NCI-H524 (cell line): ENCODE measurements at places on chromosomes 12 and 14.
A peak's percentile ranks its signal among the peaks of the same experiment; 100 is the strongest.

DNA sequence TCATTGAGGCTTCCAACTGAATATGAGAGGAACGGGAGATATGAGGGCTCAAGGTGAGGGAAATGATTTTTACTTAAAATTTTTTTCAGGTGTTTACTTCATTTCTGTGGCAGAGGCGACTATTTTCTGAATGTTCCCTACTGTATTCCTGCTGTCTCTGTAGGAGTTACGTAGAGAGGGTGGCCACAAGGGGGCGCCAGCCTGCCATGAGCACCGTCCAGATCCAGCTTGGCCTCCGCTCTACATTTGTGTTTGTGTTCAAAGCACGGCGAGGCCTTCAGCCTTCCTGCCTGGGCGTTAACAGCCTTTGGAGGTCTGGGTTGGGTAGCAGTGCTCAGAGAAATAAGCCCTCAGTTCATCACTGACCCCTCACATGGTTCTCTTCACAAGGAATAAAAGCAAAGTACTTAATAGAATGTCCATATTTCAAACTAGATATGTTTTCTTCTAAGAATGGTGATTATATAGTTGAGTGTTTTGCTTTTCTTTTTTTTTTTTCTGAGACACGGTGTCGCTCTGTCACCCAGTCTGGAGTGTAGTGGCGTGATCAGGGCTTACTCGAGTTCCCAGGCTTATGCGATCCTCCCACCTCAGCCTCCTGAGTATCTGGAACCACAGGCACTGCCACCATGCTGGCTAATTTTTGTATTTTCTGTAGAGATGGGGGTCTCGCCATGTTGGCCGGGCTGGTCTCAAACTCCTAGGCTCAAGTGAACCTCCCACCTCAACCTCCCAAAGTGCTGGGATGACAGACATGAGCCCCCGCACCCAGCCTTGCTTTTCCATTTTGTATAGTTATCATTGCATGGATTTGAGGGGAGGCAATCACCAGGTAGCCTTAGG is 22.3 kb downstream of the CKB start:
- DNase-seq, result peak; percentile 85

DNA sequence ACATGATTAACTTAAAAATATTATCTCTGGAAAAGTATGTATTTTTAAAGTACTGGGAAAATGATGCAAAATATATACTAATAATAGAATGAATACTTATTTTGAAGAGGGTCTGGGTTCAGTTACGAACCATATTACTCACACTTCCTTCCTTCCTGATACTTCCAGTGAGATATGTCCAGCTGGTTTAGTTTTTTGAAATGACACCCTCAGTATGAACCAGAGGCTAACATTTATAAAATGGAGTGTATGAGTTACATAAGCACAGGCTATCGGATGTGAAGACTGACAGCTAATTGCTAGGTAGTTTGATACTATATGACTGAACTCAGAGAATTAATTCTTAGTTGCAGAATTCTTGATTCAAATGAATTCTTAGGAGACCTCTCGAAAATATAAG is 122.9 kb downstream of the OTOGL start:
- no peak for DNase-seq

DNA sequence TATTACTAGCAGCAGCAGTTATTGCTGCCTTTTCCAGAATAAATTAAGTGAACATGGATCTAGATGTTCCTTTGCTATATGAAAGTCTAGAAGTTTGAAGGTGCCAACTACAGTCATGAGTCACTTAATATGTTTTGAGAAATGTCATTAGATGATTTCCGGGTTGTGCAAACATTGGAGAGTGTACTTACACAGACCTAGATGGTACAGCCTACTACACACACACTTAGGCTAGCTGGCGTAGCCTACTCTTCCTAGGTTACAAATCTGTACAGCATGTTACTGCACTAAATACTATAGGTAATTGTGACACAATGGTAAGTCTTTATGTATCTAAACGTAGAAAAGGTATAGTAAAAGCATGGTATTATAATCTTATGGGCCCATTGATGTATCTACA is 368.1 kb downstream of the PDZRN4 start:
- no peak for DNase-seq

DNA sequence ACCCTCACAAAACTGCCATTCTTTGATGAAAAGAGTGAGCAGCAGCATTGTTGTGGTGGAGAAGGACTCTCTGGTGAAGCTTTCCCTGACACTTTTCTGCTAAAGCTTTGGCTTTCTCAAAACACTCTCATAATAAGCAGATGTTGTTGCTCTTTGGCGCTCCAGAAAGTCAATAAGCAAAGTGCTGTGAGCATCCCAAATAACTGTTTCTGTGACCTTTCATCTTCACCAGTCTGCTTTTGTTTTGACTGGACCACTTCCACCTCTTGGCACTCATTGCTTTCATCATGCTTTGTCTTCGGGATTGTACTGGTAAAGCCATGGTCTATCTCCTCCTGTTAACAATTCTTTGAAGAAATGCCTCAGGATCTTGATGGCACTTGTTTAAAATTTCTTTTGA is 424.7 kb upstream of the TMPO start:
- no peak for DNase-seq

DNA sequence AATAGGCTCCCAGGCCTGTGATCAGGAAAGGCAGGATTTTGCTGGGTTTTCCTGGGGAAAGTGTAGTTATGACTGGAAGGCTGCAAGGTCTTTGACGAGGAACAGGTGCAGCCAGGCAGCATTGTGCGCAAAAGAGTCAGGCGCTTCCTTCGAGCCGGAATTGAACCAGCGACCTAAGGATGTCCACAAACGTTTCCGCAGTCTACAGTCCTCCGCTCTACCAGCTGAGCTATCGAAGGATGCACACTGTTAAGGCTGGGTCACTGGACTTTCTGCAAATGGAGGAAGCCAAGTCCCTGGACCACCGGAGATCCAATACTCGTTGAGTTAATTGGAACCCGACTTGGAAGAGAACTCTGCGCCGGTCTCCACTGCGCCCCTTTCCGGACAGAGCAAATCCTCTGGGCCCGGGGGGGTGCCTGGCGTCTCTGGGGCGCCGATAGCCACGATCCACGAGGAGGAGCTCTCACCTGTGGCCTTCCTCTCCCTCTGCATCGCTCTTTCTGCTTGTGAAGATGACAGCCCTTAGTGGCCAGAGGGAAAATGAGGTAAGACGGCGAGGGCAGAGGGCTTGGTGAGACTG is 18.4 kb upstream of the OR6S1 start:
- no peak for DNase-seq

DNA sequence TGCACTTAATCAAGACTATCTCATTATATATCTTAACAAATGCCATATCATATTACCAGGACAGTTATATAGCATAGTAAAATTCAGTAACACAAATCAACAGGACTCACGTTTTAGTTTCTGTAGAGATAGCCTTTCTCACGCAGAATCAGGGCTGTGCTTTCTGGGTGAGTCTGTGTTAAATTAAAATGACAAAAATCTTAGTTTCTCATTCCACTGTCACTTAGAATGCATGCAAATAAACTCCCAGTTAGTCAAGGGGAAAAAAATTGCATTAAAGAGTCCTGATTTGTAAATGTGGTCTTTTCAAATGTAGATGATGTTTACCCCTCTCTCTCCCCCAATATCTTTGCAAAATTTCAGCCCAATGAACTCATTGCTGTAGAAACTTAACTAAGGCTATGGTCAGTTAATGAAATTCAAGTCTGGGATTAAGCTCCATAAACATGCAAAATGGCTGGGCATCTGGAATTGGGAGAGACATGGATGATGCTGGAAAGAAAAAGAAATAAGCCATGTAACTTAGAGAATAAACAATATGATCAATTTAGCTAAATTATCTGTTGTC is 77.8 kb upstream of the MGAT4C start:
- DNase-seq, result no peak

GRCh38 chr14:30656190-30656632 is 34.1 kb downstream of the SCFD1 start:
- DNase-seq, result peak; percentile 9

GRCh38 chr12:103166949-103167348 is 209.5 kb downstream of the ASCL1 start:
- no peak for DNase-seq

DNA sequence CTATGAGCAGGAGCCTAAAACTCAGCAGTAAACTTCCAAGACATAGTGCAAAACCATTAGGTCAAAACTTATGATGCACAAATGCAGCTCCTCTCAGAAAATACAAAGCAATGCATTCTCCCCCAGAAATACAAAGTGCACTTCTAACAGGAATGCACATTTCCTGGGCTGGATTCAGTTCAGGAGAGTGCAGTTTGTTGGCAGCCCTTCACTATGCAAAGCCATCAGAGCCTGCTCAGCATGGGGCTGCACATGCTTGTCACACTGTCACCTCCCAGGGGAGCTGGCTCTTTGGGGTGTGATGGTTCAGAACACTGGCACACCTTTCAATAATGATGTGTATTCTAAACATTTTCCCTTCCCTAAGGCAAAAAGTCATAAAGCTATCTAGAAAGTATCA is 110.4 kb downstream of the KCNK10 start:
- no peak for DNase-seq
